Osteocyte (in vitro differentiated cells): ENCODE measurements at places on chromosomes 6 and 20.

GRCh38 chr20:58850693-58851174 is at the start of gene GNAS-AS1:
GNAS-AS1 (minus strand) TSS chr20:58850902.
- peak; percentile 93 for DNase-seq

DNA sequence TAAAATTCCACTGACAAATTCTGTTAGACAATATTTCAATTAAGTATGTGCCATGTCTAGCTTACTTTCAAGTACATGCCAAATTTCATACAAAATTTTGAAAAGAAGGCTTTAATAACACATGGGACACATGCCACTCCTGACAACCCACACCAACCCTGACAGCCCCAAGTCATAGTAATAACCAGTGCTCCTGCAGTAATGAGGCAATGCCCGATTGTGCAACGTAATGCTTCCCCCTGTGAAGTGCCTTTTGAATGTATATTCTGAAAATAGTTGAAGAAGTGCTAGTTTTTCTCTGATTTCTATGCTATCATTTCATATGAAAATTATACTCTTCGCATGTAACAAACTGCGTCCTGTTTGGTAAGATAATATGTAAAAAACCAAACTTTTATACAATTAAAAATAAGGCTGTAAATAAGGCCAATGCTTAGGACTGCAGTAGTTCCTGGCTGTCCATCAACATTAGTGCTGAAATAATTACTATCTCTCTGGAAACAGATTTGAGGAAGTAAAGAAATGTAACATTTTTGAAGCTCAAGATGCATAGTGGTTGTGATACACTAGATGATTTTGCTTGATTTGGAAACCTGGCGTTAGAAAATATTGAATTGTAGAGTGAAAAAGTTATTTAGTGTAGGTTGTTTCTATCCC is 125.8 kb upstream of the BCLAF1 start:
- DNase-seq: no peak

DNA sequence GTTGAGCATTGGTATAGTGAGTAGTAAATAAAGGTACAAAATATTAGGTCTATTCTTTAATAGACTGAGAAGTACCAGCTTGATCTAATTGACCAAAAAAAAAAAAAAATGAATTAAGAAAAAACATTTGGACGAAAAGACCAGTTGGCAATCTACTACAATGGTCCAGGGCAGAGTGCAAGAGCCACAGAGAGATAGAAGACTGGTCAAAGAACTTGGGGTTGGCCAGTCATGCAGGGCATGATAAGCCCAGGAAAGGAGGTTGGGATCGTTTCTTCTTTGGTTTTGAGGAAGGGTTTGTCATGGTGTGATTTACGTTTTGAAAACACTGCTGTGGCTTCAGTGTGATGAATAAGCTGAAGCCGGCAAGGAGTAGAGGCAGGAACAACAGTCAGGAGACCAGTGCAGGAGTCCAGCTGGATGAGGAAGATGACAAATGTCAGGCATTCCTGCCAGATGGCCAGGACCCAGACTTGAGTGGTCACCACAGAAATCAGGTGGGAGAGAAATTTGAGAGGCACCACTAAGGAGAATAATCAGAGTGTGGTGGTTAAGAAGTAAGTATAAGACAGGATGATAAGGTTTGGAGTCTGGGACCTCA is 14.0 kb downstream of the SMLR1 start:
- no peak for DNase-seq

- DNase-seq: no peak
These were observed 15.4 kb upstream of the BTBD3 start for GRCh38 chr20:11902285-11902697.

GRCh38 chr20:37377346-37378081 is 31.6 kb downstream of the SRC start:
- DNase-seq: no peak

DNA sequence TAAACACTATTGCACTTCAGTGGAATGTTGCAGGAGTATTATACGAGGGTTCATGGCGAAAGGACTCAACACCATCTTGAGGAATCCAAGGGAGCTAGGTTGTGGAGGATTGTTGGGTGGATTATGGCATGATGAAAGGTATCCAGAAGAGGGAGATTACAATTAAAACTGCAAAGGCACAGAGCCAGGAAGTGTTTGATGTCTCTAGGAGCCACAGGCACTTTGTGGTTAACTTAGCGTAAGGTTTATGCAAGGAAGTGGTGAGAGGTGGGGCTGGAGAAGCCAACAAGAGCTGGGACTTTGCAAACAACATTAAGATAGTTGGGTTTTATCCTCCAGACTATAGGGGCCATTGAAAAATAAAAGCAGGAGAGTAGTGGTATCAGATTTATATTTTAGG is 86.6 kb upstream of the TPD52L1 start:
- DNase-seq: no peak

DNA sequence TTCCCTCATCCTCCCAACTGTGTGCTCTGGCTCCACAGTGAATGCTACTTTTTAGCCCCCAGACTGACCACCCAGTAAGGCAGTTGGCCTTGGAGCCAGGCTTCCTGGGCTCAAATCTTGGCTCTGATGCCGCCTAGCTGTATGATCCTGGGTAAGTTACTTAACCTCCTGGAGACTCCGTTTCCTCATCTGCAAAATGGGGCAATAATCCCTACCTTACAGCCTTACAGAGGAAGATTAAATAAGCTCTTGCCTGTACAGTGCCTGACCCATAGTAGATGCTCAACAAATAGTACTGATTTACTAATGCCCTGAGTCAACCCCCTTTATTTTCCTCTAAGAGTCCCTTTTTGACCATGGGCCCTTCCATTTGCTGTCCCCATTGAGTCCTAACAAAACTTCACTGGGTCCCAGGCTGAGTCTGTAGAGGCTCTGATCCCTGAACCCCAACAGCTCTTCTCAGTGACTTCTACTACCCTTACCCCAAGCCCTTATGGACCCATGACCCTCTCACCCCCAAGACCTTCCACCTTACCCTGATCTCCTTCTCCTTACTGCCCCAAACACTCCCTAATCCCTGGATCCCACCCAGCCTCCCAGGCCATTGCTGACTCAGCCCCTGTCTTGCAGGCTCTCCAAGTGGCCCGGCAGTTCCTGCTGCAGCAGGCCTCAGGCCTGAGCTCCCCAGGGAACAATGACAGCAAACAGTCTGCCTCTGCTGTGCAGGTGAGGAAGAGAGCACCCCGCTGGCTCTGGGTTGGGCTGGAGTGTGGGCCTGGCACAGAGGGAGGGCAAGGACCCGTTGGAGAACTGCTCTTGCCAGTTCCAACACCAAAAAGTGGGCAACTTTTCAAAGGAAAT is 31.4 kb downstream of the FOXP4 start:
- no peak for DNase-seq

GRCh38 chr6:20846602-20847028 is 312.4 kb downstream of the CDKAL1 start:
- DNase-seq: no peak

GRCh38 chr6:50952092-50952907 is 133.6 kb downstream of the TFAP2B start:
- DNase-seq: no peak

DNA sequence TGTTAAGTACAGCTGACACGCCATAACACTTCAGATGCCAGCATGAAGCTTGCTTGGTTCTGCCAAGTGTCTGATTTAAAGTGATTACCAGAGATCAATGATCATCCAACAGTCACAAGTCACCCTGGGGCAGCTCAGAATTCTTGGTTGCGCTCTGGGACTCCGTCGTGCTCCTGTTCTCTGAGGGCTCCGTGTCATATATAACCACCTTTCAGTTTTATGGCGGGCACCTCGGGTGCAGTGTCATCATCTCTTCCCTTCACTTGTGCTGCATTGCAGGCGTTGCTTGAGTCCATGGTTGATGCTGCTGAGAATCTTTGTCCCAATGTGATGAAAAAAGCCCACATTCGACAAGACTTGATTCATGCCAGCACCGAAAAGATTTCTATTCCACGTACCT is 101.4 kb upstream of the SCGN start:
- DNase-seq: no peak

- no peak for DNase-seq
These were observed 988 bp downstream of the ECHDC1 start for GRCh38 chr6:127342296-127342945.

- DNase-seq: no peak
These were observed 219.8 kb downstream of the LAMA2 start for GRCh38 chr6:129102741-129103140.

DNA sequence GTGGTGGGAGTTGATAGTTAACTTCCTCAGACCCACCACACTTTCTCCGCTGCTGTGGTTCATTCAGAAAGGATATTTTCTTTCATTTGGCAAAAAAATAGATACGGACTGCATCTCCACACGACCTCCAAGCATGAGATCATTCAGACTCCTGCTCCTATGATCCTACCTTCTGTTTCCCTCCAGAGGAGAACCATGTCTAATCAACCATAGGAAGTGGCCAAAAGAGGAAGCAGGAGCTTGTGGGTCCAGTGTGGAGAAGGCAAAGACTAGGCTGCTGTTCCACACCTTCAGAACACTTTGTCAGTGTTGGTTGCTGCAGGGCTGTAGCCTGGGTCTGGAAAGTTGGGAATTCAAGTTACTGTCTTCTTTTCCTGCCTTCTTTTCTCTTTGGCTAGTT is 10.6 kb upstream of the KIF13A start:
- DNase-seq: no peak

GRCh38 chr20:64113444-64113775 is 6.0 kb upstream of the NPBWR2 start:
- DNase-seq: no peak

DNA sequence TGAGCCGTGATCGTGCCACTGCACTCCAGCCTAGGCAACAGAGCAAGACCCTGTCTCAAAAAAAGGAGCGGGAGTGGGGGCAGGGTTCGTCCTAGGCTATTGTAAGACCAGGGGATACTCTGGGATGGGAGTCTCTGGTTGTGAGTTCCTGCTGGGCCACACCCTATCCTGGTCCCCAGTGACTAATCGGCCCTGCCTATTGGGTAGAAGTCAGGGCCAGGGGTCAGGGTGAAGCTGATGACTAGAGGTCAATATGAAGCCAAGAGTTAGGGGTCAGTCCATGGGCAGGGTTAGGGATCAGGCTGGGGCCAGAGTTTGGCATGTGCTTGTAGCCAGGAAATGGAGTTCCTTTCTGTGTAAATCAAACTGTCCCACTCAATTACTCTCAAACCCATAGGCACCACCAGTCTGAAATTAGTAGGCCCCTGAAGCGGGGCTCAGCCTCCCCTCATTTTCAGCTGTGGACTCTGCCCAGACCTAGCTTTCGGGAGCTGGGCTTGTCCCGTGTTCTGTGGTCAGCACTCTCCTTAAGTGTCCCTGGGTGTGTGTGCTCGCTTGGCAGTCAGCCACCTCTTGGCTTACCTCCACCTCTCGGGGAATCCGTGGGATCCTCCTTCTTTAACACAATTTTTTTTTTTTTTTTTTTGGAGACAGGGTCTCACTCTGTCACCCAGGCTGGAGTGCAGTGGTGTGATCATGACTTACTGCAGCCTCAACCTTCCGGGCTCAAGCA is 1.8 kb downstream of the HSPA12B start:
- no peak for DNase-seq

DNA sequence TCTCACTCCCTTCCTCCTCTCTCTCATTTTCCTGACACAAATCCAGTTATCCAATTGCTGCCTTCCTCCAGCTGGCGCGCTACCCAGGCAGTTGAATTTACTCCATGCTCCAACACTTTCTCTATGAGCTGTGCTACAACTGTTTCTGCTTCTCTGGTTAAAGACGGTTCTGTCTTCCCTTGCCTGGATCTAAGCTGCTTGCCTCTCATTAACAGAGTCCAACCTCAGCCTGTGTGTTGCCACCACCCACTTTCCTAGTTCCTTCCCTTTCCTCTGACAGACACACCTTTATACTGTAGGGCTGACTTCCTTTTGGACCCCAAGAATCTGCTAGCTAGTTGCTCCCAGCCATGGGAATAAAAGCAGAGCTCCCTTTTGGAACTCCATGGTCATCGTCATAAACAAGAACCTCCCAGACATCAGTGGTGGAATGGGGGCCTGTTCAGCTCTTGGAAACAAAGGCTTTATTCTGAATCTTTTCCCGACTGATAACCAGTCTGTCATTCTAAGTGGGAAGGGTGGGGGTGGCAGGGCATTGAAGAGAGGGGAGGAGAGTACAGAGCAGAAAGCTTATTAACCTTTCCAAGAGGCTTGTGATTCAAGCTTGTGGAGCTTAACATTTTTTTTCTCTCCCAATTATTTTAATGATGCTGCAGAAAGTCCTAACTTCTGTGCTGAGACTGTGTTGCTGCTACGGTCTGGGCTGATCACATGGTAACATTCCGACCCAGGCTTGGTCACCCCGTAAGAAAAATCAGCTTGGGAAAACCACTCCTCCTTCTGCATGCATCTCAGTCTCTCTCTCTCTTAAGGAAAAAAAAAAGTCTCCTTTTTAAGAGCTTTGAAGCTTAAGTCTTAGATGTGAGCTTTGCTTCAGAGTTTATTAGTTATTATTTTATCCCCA is 31.3 kb upstream of the BMP2 start:
- DNase-seq: no peak

DNA sequence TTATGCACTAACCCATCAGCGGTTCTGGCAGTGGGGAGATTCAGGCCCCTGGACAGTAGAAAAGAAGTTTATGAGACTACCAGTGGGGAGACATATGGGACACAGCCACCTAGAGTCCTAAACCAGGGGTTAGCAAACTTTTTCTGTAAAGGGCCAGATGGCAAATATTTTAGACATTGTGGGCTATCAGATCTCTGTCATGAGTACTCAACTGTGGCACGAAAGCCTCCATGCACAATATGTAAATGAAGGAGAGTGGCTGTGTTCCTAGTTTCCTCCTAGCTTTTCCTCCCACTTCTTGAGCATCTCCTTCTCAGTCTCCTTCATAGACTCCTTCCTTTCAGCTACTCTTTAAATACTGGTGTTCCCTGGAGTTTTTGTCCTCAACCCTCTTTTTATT is 3.3 kb upstream of the HLA-DMA start:
- peak; percentile 27 for DNase-seq

DNA sequence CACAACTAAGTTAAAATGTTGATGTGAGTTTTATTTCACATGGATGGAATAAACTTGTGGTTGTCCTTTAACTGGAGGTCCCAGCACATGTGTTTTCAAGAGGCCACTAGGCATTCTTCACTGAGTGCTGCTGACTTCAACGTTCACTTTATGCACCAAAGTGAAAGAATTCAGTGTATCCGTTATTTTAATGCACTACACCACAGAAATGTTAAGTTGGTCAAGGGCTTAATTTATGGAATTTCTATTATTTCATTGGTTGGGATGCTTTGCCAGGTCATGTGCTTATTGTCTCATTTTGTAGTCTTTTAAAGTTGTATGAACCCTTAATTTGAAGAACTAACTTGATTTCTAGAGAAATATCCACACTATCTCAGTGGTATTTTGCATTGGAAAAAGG is 106.4 kb downstream of the PPP1R14C start:
- DNase-seq: no peak

GRCh38 chr20:64183313-64183712 is 19.1 kb downstream of the MYT1 start:
- no peak for DNase-seq

- no peak for DNase-seq
These were observed 868.3 kb downstream of the EYS start for GRCh38 chr6:64838726-64839125.

GRCh38 chr6:75220357-75220756 is 14.5 kb upstream of the COL12A1 start:
- no peak for DNase-seq

DNA sequence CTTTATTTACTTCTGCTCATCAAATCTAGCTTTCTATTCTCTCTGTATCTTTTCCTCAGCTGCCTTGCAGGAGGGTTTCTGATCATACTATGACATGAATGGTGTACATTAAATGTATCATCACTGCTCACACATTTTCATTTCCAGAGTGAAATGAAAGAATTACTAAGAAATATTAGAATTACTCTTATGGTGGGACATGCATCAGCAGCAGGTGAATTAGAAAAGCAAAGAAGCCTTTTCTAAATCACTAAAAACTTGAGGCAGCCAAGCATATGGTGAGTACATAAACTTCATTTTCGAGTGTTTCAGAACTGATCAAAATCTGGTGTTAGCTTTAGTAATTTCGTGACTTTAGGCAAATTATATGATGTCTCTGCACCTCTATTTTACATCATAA is 23.6 kb downstream of the IL17A start:
- DNase-seq: no peak
